Uterus (tissue), 4 donors: ENCODE measurements at places on chromosomes 11 and 22. TPM values are rescaled to one million over a fixed set of nuclear protein-coding genes. Genes with fewer than 3 reads are reported as not detected.

- H3K27me3 ChIP-seq: no peaks in the 10 kb centered on the region
- H3K4me3 ChIP-seq: no peak overlapping the region
- peaks cover 7% of the 10 kb centered on the region for H3K4me1 ChIP-seq
- H3K36me3 ChIP-seq: no peaks in the 10 kb centered on the region
- H3K27ac ChIP-seq: no peak overlapping the region
- DNase-seq: no peak
Measured at GRCh38 chr11:67611165-67611564, 4.4 kb downstream of the NDUFV1 start.

DNA sequence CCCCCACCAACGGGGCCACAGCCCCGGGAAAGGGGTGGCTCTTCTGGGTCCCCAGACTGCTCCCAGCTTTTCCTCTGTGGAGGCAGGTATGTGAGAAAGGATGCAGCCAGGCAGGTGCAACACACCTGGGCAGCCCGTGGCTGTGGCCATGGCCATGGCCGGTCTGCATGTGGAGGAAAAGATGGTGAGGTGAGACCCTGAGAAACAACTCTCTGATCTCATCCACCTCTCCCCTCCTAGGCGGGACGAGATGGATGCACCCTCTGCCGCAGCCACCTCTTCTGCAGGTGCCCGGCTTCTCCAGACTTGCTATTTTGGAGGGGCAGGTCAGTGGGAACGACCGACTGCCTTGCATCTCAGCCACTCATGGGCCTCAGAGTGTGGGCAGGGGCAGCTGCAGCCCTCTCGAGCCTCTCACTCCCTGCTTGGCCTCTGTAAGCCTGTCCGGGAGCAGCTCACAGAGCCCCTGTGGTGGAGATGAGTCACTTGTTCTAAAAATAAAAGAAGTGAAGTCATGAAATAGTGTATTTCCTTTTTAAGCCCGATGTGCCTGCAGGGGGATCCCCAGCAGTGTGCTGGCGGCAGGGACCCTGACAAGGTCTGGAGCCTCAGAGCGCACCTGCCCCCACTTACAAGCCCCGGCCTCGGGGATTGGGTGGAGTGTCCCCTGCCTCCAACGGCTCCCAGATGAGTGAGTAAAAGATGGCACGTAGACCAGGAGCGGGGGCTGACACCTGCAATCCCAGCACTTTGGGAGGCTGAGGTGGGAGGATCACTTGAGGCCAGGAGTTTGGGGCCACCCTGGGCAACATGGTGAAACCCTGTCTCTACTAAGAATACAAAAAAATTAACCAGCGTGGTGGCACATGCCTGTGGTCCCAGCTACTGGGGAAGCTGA lies 10.7 kb downstream of the SMIM38 start:
- H3K27ac ChIP-seq: peak overlapping the region; percentile 65
- no peak overlapping the region for H3K4me3 ChIP-seq
- no peaks in the 10 kb centered on the region for H3K4me1 ChIP-seq
- H3K27me3 ChIP-seq: no peaks in the 10 kb centered on the region

DNA sequence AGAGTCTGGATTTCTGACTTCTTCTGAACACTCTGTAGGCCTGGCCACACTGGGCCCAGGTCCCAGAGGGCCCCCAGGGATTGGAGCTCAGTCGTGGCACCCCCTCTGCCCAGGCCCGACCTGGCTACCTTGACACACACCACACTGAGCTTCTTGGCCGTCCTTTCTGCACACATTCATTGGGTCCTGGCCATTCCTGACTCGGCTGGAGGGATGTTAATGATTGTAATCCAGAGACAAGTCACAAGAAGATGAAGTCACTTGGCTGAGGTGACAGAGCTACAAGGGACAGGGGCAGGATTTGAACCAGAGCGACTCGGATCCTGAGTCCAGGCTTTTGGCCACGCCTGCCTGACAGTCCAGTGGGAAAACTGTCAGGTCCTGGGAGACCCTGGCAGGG lies 23.9 kb upstream of the PDGFB start:
- H3K36me3 ChIP-seq: no peaks in the 10 kb centered on the region
- H3K4me1 ChIP-seq: no peaks in the 10 kb centered on the region
- DNase-seq: no peak

The LARGE2 gene
- 0.64 TPM for total RNA-seq

The SYNGR1 gene
- 42.7 TPM for total RNA-seq

GRCh38 chr11:44047931-44048431 lies at the start of gene ACCSL:
TSS of gene ACCSL (plus strand) at chr11:44047981. CDS start at chr11:44048037, 56 bp downstream.
- H3K36me3 ChIP-seq: no peaks in the 10 kb centered on the region
- no peaks in the 10 kb centered on the region for H3K27me3 ChIP-seq
- DNase-seq: no peak
- no peak within 1 kb of the TSS for H3K27ac ChIP-seq
- no peak within 1 kb of the TSS for H3K4me3 ChIP-seq

The CYP2R1 gene
- 20.6 TPM for total RNA-seq

The HIKESHI gene
- total RNA-seq: 47.0 TPM

DNA sequence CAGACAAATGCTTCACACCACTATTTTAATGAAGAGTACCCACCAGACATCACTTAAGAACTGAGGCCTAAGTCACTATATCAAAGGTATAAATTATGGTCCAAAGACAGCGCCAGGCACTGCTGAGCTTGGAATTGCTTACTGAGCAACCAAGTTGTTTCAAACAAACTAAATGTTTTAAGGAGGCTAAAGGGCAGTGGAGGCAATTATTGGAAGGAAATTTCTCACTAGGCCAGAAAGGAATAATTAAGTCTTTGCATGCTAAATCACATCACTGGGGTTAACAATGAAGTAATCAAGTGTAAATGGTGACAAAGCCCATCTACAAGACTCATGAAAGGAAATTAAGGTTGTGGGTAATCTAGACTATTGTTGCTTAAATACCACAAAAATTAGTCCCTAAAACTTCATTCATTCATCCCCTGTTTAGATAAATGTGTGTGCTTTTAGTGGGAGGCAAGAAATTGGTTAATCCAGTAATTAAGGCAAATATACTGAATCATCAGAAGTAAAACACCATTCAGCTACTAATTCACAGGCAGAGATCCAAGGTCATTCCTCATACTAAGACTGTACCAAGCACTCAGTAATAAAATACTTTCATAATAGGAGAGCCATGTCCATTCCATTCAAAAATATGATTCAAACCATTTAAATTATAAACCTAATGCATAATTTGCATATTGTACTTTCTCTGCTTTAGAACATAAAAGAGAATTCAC lies 21.2 kb downstream of the LGR4 start:
- no peaks in the 10 kb centered on the region for H3K36me3 ChIP-seq
- H3K4me1 ChIP-seq: no peaks in the 10 kb centered on the region
- no peaks in the 10 kb centered on the region for H3K27me3 ChIP-seq
- H3K27ac ChIP-seq: no peak overlapping the region
- DNase-seq: no peak

DNA sequence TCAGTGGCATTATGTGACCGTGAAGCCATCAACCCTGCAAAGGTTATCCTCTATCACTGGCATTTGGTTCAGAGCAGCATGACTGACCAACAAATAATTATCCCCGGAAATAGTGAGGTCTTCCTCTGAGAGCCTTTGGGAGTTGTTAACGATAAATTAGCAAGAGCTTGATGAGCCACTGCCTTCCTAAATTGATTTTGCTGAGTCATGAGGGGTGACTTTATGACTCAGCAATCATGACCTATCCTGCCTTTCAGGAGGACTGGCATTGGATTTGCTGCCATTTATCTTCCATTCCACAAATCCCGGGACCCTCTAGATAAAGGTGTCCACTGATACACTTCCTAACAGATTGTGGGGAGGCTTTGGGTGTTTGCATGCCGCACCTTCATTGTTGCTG lies 80.8 kb upstream of the MTNR1B start:
- no peaks in the 10 kb centered on the region for H3K36me3 ChIP-seq
- no peaks in the 10 kb centered on the region for H3K4me1 ChIP-seq
- no peak overlapping the region for H3K27ac ChIP-seq

GRCh38 chr11:117716521-117717440 lies 80.2 kb downstream of the DSCAML1 start:
- no peaks in the 10 kb centered on the region for H3K4me1 ChIP-seq
- H3K4me3 ChIP-seq: no peak overlapping the region
- H3K27ac ChIP-seq: no peak overlapping the region
- no peak for DNase-seq

DNA sequence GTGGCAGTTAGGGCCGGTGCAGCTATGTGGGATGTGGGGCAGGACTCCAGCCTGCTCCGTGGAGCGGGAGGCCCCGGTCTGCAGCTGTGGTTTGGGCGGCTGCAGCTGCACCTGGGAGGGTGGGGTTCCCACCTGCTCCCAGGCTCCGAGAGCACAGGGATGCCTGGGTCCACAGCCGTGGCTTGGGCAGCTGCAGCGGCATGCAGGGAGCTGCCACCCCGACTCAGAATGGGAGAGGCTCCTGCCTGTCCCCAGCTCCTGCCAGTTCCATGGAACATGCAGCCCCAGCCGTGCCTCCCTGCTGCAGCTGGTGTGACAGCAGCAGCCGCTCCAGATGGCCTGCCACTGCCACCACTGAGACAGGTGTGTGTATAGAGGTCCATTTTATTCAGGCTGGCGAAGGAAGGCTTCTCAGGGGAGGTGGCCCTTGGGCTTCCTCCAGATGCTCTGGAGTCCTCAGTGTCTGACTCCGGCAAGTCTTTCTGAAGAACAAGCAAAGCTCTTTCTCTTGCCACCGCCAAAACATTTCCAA lies 21.8 kb upstream of the UPK3A start:
- H3K36me3 ChIP-seq: no peaks in the 10 kb centered on the region
- H3K27ac ChIP-seq: no peak overlapping the region
- DNase-seq: no peak
- H3K27me3 ChIP-seq: no peaks in the 10 kb centered on the region

The NOX4 gene
- 35.9 TPM for total RNA-seq

GRCh38 chr22:48672387-48672786 lies 1155.3 kb downstream of the BRD1 start:
- H3K36me3 ChIP-seq: no peaks in the 10 kb centered on the region
- no peak for DNase-seq
- no peak overlapping the region for H3K4me3 ChIP-seq

The THRSP gene
- not detected for total RNA-seq

DNA sequence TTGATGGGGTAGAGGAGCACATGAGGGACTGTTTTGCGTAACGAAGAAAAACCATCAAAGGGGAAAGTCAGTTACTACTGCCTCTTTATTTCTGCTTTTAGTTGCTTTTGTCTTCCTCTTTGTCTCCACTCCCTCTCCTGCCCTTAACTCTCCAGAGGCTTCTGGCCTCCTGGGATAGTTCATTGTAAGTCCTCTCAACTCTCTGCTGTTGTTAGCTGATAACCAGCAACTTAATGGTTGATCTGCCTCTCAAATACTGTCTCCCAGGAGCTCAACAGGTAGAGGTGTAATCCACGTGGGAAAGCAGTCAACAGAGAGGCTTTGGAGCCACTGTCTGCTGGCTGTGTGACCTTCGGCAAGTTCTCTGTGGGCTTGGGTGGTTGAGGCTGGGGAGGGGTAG lies 47.3 kb downstream of the CCDC81 start:
- no peaks in the 10 kb centered on the region for H3K27me3 ChIP-seq
- no peaks in the 10 kb centered on the region for H3K36me3 ChIP-seq
- no peak overlapping the region for H3K27ac ChIP-seq
- DNase-seq: no peak
- no peak overlapping the region for H3K4me3 ChIP-seq

GRCh38 chr11:1867381-1867780 lies 14.5 kb downstream of the LSP1 start:
- H3K4me3 ChIP-seq: no peak overlapping the region
- DNase-seq: no peak
- no peaks in the 10 kb centered on the region for H3K4me1 ChIP-seq
- no peaks in the 10 kb centered on the region for H3K27me3 ChIP-seq
- H3K36me3 ChIP-seq: no peaks in the 10 kb centered on the region

DNA sequence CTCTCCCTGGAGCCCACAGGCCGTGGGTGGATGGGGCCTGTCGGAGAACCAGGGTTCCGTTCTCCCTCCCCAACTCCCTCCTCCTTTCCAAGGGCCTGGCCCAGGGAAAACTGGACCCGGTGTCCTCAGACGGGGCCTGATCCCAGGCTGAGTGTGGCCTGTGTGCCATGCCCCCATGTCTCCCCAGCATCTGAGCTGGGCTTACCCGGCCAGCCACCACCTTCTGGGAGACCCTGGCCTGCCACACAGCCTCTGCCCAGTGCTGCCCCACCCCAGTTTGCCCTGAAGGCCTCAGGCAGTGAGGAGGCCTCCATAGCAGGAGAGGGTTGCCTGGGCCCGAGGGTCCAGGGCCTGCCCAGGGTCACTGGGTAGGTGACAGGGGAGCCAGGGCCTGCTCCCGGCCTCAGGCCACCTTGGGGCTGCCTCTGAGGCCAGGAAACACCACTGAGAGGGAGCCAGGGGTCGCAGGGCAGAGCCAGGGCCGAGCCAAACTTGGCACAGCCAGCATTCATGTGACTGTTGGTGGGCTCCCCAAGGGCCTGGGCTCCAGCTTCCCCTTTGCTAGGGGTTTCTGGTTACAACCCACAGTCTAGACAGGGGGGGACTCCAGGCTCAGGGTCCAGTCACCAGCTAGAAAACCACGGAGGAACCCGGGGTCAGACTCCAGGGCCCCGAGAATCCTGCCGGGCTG lies 590 bp upstream of the IFITM10 start:
- no peak for DNase-seq
- H3K27me3 ChIP-seq: no peaks in the 10 kb centered on the region
- H3K4me1 ChIP-seq: peaks cover 10% of the 10 kb centered on the region
- H3K4me3 ChIP-seq: no peak overlapping the region

- H3K27me3 ChIP-seq: no peaks in the 10 kb centered on the region
- no peak overlapping the region for H3K27ac ChIP-seq
- no peaks in the 10 kb centered on the region for H3K36me3 ChIP-seq
- no peak overlapping the region for H3K4me3 ChIP-seq
- H3K4me1 ChIP-seq: no peaks in the 10 kb centered on the region
- DNase-seq: no peak
Measured at GRCh38 chr11:34161812-34162492, 56.5 kb downstream of the NAT10 start.

The NCAM1 gene
- total RNA-seq: 54.4 TPM

The PATE4 gene
- total RNA-seq: not detected

DNA sequence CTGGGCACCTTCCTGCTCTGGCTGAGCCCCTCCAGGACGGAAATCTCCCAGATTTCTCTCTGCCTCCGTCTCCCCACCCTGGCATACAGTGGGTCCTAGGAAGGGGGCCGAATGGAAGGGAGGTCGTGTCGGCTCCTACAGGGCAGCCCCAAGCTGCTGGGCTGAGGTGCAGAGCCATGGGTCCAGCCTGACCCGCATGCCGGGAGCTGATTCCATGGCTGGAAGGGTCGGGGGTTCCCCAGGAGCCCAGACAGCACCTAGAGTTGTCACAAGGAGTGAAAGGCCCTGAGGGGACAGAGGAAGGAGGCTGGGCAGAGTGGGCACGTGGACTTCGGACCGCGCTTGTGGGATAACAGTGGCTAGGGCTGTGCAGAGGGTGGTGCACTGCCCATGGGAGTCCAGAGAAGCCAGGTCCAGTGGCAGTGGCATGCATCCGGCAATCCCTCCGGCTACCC lies 16.5 kb downstream of the CCND1 start:
- no peaks in the 10 kb centered on the region for H3K36me3 ChIP-seq
- H3K4me3 ChIP-seq: no peak overlapping the region
- H3K27ac ChIP-seq: no peak overlapping the region
- DNase-seq: no peak
- H3K27me3 ChIP-seq: no peaks in the 10 kb centered on the region
- no peaks in the 10 kb centered on the region for H3K4me1 ChIP-seq

The CRYBB1 gene
- not detected for total RNA-seq
